ENCODE measurements at places on chromosomes 3 and 15.

GRCh38 chr3:171377859-171378258, 82.3 kb downstream of the TNIK start:
- DNase-seq = no peak

- DNase-seq = no peak
Measured at GRCh38 chr15:57031605-57032004, 113.2 kb downstream of the TCF12 start.

DNA sequence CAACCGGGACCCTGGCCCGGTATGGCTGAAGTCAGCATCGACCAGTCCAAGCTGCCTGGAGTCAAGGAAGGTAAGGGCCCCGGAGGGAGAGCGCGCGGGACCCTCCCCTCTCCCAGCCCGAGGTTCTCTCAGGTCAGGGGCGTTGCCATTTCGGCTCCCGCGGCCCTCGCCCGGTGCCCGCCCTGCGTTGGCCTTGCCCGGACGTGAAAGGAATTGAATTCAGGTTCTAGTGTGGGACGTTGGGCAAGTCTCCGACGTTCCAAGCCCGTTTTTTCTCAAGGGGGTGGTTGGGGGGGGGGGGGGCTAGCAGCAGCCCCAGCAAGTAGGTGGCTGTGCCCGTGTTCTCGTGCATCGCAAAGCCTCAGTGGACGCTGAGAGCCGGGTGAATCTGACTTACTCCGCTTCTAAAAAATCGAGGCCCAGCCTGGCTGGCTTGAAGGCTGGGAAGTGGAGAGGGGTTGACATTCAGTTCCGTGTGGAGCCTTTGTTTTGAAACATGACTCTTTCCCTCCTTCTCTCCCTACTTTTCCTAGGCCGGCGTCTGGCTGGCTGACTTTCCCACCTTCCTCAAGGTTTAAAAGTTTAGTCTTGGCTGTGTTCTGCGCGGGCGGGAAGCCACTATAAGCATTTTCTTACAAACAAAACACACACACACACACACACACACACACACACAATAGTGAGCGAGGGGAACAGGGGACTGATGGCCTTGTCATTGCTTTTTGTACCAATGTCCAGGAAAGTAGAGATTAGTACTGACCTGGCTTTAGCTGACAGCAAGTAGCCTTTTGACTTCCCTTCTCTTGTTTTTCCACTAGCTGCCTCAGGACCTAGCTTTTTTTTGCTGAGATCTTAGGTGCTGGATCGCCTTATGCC, at the start of gene UTS2B:
Gene UTS2B, minus strand, starts transcription at position 873 of the 876 bp plus-strand sequence. CDS start 48,337 bp downstream, outside the sequence.
- peak; percentile 71 for DNase-seq

GRCh38 chr3:24151594-24151993, 206.5 kb downstream of the NR1D2 start:
- DNase-seq = no peak

DNA sequence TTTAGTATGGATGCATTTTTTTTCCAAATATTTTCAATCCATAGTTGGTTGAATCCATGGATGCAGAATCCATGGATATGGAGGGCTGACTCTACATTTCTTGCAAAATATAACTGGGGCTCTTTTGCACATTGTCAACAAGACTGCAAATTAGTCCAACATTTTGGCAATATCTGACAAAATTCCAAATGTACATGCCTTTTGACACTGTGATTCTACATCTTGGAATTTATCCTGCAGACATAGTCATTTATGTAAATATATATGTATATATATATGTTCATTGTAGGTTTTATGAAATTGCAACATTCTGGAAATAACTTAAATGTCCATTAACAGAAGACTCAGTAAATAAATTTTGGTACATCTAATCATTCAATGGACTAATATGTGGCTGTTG, 203.0 kb downstream of the THRB start:
- DNase-seq = no peak

DNA sequence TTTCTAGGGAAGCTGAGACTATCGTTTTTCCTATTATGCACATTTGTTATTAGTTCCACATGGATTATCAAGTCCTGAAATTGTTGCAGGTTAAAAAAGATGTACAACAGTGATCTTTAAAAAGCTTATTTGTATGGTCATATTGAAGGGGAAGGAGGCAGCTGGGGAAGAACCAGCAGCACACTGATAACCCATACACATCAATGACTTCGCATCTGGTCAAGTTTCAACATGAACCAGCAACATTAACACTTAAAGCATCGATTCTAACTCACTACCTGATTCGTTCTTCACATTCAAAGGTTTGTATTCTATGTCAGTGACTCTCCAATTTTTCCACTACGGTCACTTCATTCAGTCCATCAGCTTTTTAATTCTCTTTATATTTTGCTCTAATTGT, 56.4 kb downstream of the NCEH1 start:
- DNase-seq = no peak

- DNase-seq = no peak
Measured at GRCh38 chr3:104106276-104106675, 1260.4 kb upstream of the ALCAM start.

DNA sequence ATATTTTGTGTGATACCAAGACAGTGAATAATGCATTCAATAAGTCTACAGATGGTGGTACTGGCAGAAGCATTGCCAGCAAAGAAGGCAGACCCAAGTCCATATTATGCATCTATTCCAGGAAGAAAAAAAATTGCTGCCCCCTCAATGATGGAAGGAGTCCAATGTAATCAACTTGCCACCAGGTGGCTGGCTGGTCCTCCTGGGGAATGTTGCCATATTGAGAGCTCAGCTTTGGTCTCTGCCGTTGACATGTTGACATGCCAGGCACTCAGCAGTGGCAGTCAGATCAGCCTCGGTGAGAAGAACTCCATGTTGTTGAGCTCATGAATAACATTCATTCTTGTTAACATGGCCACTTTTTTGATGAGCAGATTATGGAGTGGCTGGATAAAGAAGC, 298.5 kb downstream of the IGSF11 start:
- no peak for DNase-seq

DNA sequence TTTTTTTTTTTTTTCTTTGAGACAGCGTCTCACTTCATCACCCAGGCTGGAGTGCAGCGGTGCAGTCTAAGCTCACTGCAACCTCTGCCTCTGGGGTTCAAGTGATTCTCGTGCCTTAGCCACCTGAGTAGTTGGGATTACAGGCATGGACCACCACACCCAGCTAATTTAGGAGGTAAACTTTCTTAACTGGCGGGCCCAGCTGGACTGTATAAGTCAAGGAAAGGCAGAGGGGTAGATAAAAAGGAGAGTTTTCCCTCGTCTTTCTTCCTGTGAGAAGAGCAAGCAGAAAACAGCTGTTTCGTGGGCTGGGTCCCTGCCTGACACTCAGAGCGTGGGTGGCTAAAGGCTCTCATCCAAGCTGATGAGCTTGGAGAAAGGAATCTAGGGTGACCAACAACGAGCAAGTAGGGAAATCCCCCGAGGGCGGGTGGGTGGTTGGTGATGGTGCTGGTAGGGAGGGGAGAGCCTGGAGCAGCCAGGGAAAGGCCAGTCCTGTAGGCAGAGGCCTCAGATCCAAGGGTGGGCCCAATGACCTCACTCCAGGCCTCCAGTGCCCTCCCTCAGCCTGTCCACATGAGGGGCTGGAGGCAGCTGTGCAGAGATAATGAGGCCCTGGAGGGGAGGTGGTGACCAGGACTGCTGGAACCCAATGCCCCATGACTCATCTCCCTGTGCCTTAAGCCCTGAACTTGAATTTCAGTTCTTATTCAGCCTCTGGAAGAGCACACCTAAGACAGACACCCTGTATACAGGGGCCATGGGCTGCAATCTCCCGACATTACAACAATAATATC, 43.1 kb upstream of the LIMD1 start:
- peak; percentile 94 for DNase-seq

GRCh38 chr3:79203144-79203519, 564.7 kb downstream of the ROBO1 start:
- DNase-seq = no peak

DNA sequence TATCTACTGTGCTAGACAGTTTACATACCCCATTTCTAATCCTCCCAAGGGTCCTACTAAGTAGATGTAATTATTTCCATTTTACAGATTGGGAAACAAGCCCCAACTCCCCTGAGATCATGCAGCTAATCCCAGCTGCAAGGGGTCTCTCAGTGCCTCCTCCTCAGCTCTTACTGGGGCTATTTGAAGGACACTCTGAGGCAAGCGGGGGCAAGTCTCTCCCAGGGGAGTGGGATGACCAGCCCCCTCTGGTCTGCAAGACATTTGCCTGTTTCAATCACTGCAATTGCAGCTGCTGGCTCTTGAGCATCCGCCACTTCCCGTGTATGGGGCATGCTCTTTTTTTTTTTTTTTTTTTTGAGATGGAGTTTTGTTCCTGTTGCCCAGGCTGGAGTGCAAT, 11.4 kb downstream of the LAMP3 start:
- no peak for DNase-seq

- no peak for DNase-seq
Measured at GRCh38 chr3:142846779-142847577, 41.9 kb downstream of the PCOLCE2 start.

- DNase-seq = no peak
Measured at GRCh38 chr3:3286014-3286413, 106.5 kb upstream of the CRBN start.

DNA sequence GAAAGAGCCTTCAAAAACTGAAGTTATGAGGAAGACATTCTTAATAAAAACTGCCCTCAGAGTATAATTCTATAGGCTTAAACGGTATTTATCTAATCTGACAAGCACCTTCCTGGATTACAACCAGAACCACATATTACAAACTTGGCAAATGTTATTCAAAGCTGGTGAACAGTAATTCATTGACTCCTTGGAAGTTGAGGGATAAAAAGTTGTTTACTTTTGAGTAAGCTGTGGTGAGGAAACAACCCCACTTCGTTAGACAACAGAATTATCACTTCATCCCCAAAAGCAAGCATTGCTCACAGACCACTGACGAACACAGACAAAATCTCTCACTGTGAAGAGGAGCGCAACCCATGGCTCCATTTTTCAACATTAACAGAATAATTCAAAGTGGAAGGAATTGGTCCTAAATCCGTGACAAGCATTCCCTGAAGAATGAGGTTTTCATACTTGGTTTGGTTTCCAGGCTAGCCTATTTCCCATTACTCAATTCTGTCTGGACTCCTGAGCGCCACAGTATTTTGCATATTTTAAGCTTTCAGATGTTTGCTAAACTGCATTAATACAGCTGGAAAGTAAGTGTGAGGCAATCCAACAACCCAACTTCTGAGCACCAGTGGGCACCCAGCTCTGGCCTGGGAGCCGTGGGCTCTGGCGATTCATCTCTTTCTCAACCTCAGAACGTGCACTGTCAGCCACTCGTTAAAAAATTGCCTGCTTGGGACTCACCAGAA, 32.7 kb downstream of the LRIG1 start:
- no peak for DNase-seq

DNA sequence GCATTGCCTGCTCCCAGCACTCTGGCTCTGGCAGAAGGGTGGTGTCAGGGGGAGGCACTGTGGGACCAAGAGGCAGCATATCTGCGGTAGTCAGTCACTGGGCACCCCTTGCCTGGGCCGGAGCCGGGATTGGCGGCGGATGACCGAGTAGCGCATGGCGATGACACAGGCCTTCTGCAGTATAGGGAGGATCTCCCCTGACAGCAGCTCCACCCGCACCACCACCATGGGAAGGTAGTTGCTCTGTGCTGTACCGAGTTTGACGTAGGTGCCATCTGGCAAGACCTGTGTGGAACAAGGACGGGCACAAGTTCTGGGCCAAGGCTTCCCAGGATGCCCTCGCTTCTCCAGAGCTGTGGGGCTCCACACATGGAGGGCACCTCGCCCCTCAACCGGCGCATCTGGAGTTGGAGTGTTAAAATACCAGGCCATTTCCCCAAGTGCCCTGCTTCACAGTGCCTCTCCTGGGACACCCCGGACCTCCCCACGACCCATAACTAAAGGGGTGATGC, 6.6 kb downstream of the ACOX2 start:
- DNase-seq = no peak

GRCh38 chr3:139814646-139815045, 120.3 kb upstream of the CLSTN2 start:
- no peak for DNase-seq

- DNase-seq = no peak
Measured at GRCh38 chr3:181696626-181697230, 15.0 kb upstream of the SOX2 start.

DNA sequence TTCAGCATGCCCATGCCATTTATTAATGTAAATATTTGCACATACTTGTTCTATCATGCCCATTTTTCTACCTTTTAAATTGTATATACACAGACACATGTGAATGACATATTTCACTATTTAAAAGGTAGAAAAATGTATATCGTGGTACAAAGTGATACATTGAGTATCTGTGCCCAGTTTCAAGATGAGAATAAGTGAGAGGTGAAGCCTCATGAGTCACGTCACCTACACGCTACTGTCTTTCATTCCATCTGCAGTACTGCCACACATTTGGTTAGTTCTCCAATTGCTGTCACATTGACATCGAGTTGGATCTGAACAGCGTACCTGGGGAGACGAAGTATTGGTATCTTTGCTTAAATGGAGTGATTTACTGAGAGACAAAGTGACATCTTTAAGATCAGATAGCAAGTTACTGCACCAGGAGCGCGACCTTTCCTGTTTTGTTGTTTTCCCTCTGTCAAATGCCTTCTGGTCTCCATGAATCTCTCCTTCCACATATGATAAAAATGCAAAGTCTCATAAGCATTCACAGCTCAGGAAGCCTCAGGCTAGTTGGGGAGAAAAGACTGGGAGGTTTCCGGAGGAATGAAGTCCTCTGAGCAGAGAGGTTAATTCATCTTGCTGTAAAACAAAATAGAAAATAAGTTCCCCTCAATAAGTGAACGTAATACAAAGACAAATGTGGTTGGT, 12.0 kb downstream of the GREM1 start:
- DNase-seq = no peak

DNA sequence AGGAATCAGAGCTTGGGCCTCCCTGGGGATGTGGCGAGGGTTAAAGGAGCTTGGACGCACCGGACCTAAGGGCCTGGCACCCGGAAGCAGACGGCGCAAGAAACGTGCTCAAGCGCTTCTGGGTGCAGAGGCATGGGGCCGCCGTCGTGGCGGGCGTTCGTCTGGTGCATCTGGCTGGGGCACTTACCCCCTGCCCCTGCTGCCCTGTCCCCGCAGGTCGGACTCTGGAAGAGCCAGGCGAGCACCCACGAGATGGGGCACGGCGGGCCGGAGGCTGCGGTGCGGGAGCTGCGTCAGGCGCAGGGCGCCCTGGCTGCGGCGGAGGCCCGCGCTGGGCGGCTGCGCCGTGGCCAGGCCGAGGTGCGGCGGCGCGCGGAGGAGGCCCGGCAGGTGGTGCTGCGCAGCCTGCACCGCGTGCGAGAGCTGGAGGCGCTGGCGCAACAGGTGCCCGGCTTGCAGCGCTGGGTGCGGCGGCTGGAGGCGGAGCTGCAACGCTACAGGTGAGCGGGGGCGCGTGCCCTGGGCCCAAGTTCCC, 2.5 kb downstream of the EFCC1 start:
- no peak for DNase-seq

- DNase-seq = peak; percentile 71
Measured at GRCh38 chr3:127690106-127690505, 17.4 kb downstream of the ABTB1 start.
